CD4-positive, alpha-beta T cell (primary cell): ENCODE measurements at places on chromosomes 2 and 18.

DNA sequence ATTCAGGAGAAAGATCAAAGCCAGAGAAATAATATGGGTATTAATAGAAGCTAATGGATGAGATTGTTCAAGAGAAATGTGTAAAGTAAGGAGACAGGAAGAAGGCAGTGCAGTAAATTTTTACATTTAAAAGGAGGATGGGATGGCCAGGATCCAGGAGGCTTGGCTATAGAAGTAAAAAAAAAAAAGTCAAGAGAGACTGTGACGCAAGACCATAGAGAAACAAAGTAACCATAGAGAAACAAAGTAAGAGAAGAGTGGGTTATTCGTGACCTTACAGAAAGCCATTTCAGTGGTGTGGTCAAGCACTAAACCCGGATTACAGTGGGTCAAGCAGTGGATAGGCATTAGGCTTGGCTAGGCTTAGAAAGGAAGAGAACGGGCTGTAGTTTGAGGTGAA lies 10.5 kb upstream of the FAM171B start:
- no peak for DNase-seq

- DNase-seq: peak; percentile 49
Measured at GRCh38 chr2:136134126-136134525, 16.2 kb upstream of the CXCR4 start.

DNA sequence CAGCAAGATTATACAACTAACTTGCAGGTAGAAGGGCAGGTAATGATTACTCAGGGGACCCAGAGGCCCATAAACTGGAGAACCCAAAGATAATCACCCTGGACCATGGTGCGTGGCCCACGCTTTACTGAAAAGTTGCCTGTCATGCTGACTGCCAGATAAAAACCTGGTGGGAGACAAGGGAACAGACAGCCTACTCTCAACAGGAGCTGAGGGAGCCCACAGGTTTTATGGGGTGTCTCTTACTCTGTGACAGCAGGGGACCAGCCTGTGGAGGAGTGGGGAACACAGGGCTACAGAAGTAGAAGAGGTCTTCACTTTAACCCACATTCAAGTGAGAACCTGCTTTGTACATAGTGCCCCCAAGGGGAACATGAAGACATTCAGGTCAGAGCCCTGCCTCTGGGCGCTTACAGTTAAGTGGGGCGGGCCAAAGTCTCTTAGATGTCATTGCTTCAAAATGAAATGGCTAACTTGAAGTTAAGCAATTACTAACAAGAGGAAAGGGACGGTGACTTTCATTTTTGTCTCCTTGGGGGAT lies 60.4 kb downstream of the DHRS9 start:
- DNase-seq: no peak

DNA sequence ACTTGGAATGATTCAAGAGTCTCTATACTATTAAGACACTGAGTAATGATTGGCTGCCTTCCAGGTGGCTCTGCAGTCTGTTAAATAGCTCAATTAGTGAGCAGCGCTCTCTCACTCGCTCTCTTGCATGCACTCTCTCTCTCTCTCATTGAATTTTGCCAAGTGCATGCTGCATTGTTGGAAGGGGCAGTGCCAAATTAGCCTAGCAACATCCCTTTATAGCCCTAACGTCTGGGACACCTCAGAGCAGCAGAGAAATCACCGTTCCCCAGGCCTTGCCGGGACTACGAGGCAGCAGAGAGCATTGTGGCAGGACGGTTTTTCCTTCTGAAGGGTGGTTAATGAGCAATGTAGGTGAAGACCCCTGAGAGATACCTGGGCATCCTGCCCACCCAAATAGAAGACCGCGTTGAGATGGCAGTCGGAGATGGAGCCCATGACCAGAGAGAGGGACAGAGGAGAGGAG lies 447.6 kb upstream of the POU3F3 start:
- no peak for DNase-seq

DNA sequence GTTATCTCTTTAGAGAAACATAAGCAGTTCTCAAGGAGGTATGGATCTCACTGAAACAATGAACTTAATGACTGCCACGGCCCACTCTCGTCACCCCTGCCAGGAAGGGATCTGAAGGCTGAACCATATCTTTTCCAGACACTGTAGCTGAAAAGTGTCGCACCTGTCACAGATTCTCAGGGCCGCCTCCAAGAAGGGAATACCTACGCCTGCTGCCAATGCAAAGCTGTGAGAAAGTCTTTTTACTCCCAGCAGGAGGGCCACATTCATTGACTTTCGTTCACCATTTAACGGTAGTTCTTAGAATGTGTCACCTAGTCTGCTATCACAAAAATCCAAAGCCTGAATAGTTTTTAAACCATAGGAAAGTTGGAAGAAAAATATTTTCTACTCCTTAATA lies 66.7 kb upstream of the SH3BP4 start:
- no peak for DNase-seq

GRCh38 chr2:172095905-172096625 lies 6.6 kb downstream of the DLX2 start:
- no peak for DNase-seq

DNA sequence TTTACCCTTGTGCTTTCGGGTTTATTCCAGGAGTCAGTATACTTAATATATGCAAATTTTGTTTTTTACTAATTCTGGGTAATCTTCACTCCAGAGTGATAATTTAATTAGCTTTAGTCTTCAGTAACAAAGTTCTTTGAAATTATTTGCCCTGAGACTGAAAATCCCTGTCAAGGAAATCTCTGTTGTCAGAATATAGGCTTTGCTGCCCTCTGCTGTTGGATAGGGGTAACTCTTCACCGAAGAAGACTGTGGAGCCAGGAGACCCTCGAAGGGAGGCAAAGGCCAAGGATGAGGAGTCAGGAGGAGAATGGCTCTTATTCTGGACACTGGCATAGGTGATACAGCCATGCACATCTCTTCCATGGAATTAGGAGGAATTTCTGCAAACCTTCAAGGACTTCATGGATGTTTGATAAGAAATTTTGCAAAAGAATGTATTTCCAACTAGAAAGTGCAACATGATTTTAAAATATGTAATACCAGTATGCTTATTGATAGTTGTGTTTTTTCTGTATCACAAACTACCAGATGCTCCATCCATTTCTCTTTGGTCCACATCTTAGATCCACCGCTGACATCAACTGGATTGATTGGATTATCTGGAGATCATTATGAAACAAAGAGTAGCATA lies 182.3 kb downstream of the RDH14 start:
- DNase-seq: peak; percentile 24

DNA sequence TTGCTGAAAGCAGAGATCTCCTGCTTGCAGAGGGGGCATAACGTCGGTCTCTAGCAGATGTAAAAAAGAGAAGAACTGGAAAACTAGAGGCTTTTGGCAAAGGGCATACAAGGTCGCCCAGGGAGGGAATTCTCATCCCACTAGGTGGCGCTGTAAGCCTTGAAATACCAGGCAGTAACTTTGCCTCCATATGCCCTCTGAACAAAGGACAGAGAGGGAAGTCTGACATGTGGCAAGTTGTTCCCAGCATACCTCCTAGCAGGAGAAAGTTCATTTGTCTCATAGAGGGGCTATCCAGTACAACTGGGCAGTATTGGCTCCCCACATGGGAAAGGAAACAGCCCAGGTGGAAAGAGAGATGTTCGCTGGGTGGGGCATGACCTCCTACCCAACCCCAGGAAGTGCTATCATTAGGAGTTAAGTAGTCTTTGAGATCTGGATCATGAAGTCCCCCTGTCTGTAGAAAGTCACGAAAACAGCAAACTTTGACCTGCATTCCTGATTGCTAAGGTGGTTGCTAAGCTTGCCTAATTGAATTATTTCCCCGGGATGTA lies 39.9 kb downstream of the STK17B start:
- peak; percentile 43 for DNase-seq

DNA sequence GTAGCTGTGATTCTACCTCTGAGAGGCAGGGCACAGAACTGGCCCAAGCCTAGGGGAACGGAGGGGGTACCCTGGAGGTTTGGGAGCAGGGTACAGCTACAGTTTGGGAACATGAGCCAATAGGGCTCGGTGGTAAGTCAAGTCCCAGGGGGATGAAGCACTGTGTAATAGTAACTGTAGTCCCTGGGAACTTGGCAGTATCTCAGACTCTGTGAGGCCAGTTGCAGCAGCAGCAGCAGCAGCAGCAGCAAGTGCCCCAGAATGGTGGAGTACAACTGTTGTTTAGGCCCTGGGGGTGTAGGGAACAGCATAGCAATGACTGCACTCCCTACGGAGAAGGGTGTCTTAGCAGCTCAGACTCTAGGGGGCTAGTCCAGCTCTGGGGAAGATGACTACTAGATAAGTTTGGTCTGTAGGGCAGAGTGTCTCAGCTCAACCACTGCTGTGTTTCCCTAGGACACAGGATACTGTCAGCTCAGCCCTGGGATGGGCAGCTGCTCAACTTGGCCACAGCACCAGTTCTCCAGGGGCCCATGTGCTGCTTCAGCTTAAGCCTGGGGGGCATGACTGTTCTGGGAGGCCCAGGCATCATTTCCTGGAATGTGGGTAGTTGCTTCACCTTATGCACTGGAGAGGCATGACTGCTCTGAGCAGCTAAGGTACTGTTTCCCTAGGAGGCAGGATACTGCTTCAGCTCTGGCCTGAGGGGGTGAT lies 20.5 kb downstream of the CARF start:
- no peak for DNase-seq

DNA sequence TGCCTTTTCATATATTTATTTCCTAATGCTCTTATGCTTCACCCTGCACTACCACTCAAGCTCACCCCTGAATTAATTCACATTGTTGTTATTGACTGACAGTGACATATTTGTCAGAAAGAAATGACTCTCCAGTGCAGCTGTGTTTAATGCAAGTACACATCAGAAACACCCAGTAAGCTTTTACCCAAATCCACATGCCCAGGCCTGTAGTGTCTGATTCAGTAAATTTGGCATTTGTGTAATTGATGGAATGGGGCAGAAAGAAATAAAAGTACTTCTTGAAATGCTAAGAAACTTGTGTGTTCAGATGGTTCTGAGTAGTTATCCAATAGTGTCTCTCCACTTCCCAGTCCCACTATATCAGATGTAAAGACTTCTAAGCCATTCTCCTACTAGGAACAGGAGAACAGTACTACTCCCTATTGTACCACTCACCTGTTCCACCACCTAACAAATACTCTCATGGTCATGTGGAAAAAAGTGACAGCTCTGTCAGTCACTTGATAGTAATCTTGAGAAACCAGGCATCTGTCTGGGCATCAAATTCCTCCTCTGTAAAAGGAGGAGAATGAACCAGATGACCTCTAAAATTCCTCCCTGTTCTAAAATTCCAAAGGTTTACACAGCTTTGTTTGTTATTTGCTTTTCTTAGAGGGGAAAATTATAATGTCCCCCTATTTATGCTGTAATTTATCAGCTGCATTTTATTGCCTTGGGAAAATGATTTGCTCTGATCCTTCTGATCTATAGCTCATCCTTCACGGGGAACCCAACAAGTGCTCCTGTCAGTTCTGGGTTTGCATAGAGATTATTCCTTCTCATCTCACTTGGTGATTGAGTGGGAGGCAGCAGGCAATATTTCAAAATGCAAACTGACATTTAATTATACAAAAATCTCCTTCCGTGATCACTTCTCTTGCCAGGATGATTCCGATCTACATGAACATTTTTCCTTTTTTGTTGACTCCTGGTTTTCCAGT lies 70.9 kb downstream of the ZNF385B start:
- DNase-seq: no peak

DNA sequence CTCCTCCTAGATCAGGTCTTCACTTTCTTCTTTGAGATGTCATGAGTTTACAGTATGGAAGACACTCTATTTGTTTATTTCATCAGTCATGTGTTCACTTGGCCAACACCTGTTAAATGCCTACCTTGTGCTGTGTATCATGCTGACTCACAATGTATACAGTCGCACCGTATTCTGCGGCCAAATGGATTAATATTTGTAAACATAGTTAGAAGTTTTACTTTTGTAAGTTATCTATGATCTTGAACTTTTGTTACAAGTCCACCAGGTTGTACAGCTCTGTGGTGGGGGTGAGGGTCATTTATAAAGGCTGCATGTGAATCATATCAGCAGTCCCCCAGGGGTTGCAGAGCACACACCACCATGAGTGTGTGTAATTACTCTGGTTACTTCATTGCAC lies 408.7 kb upstream of the NRP2 start:
- no peak for DNase-seq

DNA sequence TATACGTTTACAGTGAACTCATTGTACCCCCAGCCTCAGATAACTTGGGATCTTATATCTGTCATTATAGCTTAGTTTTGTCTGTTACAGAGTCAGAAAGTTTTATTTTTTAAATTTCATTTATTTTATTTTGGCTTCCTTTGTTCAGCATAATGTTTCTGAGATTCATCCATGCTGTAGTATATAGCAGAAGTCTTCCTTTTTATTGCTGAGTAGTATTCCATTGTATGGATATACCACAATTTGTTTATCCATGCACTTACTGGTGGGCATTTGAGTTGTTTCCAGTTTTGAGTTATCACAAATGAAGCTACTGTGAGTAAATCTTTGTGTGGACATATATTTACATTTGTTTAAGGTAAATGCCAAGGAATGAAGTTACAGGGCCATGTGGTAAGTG lies 122.3 kb downstream of the ADCYAP1 start:
- no peak for DNase-seq

DNA sequence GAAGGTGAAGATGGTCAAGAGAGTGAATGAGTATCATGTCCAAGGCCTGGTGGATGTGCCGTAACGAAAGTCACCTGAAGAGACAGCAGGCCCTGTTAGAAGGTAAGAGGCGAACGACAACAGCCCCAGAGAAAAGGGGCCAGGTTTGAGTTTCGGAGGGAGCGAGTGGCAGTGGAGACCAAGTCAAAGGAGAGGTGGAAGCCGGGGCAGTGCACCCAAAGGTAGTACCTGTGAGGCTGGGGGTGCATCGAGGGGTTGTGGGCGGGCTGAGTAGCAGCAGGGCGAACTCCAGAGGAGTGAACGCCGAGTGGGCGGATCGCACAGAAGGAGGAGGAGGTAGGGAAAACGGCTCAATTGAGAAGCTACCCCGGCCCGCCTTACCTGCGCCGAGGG lies 358 bp downstream of the USP37 start:
- peak; percentile 62 for DNase-seq

DNA sequence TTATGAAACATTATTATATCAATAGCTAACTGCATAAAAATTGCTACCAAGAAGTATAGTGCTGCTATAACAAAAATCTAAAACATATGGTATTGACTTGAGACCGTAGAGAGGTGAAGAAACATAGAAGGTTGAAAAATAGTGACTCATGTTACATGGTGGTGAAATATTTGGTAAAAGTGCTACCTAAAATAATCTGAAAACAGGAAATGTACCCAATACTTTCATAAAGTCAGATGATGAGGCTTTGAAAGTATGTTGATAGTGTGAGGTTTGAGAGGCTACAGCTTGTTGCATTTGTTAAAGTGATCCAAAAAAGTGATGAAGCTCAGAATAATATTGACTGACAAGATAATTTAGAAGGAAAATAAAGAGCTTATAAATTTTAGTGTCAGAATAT lies 718.7 kb upstream of the SLC8A1 start:
- DNase-seq: no peak
